ENCODE measurements at places on chromosomes 13 and 19.

DNA sequence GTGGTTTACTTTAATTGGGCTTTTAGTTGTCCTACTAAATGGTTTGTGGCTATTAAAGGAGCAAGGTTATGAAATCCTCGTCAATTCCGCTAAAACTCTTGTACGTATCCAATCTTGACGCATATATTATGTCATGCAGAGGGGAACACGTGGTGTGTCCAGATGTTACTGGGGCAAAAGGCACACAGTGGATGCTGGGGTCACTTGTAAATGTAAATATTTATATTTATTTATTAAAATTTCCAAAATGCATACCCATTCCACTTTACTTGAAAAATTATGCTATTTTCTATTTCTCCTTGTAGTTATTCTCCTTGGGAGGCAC, 36.7 kb upstream of the SLC46A3 start:
- no peak for DNase-seq

- peak; percentile 24 for DNase-seq
These were observed 27.0 kb upstream of the TPT1 start for GRCh38 chr13:45368005-45368404.

GRCh38 chr19:49701271-49701786, 10.4 kb downstream of the CPT1C start:
- no peak for DNase-seq

GRCh38 chr13:109684084-109684823, 102.1 kb downstream of the IRS2 start:
- no peak for DNase-seq

DNA sequence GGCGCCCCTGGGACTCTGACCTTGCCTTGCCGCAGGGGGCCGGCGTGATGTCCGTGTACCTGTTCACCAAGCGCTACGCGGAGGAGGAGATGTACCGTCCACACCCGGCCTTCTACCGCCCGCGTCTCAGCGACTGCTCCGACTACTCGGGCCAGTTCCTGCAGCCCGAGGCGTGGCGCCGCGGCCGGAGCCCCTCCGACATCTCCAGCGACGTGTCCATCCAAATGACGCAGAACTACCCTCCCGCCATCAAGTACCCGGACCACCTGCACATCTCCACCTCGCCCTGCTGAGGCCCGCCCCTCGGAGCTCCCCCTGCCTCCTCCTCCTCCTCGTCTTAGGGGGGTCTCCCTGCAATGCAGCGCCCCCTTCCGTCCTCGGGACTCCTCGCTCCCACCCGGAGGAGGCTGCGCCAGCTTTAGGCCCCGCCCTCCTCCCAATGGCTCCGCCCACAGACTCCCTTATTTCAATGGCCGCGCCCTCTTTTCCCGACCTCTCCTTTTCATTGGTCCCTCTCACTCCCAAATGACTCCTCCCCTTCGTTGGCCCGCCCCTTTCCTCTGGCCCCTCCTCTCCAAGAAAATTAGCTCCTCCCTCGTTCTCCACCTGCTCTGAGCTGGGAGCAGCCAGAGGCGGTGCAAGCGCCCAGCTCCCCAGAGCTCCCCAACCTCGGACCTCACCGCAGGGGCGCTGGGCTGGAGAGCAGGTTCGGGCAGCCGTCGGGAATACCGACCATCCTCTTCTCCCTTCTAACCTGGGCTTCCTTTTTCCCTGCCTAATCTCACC, 20.5 kb upstream of the CACNG8 start:
- DNase-seq, result peak; percentile 14

DNA sequence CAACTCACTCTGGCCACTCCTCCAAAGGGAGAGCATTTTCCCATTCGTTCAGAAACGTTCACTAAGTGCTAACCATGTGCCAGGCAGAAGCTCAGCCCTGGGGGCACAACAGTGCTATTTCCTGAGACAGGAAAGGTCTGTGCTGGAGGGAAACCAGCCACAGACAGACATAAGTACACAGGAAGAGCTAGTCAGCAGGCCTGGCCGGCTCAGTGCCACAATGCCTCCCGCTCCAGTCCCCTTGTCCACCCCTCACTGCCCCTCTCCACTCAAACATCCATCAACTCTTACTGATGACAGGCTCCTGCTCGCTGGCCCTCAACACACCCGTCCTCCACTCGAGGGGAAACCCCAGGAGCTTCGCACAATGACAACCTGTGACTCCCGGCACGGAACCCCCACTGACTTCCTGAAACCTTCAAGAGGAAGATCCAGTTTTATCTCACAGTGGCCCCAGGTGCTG, 11.3 kb upstream of the PLA2G4C start:
- DNase-seq, result no peak

DNA sequence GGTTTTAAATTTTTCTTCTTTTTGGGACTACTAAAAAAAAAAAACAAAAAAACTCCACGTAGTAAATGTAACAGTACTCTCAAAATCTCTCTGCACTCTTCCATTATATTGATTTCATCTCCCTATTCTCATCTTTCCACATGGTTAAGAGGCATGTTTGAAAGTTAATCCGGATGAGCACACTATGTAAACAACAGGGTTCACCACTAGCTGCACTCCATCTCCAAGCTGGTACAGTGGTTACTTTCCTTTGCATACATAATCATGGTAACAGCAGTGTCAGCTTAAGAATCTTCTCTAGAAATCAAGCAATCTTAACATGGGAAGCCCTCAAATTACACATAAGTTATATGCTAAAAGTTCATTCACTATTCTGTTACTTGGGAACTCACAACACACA, 92.6 kb downstream of the MIPEP start:
- no peak for DNase-seq

DNA sequence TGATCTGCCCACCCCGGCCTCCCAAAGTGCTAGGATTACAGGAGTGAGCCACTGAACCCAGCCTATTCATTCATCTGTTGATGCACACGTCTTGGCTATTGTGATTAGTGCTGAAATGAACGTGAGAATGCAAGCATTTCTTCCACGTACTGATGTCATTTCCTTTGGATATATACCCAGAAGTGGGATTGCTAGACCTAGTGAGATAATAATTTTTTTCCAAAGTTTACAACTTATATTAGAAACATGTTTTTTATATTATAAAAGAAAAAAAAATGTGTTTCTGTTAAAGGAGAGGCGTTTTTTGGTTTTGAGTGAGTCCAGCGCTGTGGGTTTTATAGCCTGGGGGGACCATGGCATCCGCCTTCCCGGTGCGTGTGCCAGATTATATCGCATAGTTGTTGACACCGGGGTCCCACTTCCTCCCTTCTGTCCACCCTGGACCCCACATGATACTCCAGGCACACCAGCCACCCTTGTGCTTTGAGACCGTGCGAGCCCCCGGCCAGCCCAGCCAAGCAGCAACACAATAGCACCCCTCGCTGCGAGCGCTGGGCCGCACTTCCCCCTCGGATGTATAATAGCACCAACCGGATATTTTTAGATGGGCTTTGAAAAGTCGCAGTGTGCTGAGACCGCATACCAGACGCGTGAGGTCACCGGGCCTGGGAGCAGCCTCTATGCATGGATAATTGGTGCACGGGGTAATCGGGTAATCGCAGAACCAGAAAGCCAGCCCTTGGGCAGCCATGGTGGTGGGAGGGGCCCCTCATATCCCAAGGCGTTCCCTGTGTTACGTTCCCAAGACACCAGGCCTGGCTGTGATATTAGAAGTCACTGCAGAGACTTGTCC, 59.6 kb downstream of the MYO9B start:
- no peak for DNase-seq

DNA sequence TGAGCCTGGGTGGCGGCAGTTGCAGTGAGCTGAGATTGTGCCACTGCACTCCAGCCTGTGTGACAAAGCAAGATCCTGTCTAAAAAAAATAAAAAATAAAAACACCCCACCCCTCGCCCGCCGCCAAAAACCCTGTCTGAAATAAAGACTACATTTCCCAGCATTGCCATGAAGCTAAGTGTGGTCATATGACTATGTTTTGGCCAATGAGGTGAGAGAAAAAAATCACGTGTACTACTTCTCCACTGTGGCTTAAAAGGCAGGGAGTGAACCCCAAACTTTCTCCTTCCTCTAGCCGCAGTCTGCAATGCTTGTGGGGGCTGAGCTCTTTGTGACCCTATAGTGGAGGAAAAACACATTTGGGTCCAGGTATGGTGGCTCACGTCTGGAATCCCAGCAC, 54.9 kb downstream of the COLGALT1 start:
- no peak for DNase-seq

- DNase-seq, result no peak
These were observed 68.7 kb downstream of the ACSBG2 start for GRCh38 chr19:6204212-6204611.

DNA sequence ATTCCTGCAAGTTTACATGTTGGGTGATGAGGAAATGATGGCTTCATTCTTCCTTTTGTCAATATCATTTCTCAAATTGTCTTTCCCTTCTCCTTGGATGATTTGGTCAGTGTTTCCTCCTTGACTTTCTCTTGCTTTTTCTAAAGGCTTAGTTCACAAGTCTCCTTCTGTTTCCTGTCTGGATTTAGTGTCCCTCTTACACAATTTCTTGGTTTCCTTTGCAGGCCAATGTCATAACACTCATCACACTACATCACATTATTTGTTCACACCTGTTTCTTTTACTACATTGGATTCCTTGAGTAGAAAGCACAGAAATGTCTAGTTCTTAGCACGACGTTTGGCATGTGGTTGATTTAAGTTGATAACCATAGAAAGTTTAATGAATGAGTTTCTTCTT, 490.7 kb downstream of the TDRD3 start:
- DNase-seq, result no peak

DNA sequence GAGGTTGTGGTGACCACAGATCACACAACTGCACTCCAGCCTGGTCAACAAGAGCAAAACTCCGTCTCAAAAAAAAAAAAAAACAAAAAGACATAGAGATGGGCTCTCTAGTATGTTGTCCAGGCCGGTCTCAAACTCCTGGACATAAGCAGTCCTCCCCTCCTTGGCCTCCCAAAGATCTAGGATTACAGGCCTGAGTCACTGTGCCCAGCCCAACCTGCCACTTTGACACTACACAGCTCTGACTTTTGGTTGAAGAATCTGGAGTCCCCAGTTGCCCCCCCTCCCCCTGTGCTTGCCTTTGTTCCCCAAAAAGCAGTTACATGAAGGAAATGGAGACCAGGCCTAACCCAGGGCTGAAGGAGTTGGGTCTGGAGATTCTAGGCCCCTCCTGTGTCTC, 12.9 kb downstream of the CARM1 start:
- no peak for DNase-seq

DNA sequence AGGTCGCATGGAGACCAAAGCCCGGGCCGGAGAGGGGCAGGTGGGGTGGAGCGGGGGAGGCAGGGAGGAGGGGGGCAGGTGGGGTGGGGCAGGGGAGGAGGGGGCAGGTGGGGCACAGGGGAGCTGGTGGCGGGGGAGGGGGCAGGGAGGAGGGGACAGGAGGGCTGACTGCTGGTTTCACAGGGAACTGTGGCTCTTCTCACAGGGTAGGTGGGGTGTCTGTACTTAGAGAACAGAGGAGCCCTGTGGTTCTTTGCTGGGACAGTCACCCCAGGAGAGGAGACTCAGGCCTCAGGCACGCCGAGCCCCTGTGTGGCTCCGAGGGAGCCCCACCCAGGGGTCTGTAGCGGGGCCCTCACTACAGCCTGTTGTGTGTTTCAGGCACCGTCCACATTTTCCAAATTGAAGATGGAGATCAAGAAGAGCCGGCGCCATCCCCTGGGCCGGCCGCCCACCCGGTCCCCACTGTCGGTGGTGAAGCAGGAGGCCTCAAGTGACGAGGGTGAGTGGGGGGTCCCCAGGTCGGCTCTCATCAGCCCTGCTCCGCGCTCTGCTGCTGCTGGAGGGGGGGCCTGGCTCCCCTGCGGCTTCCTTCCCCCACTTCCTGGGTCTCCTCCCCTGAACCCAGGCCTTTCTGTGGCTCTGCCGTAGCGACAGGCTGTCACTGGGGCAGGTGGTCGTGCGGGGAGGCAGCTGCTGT, 162.7 kb downstream of the KDM4B start:
- no peak for DNase-seq

DNA sequence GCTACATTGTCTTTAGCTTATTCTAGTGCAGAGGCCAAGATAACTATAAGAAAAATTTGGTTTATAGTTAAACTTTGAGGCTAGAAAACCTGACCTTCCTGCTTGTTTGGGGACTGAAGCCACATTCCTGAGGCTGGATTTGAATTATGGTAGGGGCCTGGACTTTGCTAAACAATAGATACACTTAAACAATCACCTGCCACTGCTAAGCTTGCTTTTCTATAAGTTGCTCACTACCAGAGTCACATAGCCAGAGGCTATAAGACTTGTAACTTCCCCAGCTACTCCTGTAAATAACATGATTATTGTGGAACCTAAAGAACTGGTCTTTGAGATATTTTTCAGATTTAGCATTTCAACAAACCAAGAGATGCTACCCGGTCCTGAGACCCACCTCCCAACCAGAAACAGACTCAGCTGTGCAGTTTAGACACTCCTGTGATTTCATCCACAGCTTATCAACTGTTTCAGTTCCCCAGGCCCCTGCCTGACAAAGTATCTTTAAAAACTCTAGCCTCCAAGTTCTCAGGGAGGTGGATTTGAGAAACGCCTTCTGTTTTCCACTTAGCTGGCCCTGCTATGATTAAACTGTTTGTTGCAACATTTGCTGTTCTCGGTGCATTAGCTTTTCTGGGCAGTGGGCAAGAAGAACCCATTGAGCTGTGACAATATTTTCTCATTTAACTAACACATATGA, 77.7 kb downstream of the MIPEP start:
- DNase-seq, result no peak

Data from stimulated activated CD4-positive, alpha-beta T cell treated with anti-CD3 and anti-CD28 coated beads, TNF-alpha, amount 100 ng/mL, for 24 hours (primary cell).